ENCODE measurements at places on chromosomes 16 and 17. TPM values are rescaled to one million over a fixed set of nuclear protein-coding genes. Genes with fewer than 3 reads are reported as not detected.

The CMTR2 gene
- 5.1 TPM for total RNA-seq

The RAB37 gene
- total RNA-seq = 0.95 TPM

The CES5A gene
- not detected for total RNA-seq

The KRT17 gene
- 0.69 TPM for total RNA-seq

The NEUROD2 gene
- not detected for total RNA-seq

The ADGRG3 gene
- 0.49 TPM for total RNA-seq

The LRRC37A gene
- total RNA-seq = 0.76 TPM

DNA sequence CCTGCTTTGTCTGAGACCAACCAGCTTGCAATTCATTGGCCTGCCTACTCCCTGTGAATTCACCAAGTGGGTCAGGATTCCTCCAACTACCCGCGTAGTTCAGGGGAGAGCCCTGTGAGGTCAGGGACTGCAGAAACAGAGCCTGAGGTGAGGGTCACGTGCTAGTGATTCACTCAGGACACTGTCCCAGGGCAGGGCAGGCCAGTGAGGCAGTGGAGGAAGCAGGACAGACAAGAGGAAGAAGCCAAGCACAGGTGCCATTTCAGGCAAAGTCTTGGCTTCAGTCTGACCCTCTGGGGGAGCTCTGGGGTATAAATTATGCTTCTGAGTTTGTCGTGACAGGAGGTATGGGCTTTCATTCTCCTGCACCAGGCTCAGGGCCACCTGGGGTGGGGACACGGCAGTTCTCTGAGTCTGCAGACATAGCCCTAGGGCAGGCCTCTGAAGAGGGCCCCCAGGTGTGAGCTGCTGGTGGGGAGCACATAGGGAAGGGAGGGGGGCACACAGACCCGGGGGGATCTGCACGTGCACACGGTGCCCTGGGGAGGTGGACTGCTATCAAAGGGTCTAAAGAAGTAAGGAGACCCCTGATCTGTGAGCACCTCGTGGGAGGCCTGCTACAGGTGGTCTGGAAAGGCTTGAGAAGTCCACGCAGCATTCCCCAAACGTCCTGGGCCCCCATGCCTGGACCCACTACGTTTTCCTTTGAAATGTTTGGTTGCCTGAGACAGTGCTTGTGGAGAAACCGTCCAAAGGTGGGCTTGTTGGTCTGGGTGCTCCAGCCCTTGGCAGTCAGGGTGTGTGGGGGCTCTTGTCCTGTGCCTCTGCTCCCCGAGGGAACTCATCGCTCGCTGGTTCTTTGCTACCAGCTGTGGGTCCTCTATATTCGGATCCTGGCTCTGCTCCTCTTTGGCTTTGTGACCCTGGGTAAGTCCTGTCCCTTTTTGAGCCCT is 46.4 kb downstream of the NKD1 start:
- DNase-seq = no peak

- no peak for DNase-seq
Measured at GRCh38 chr17:28133562-28133970, 91.1 kb downstream of the NLK start.

GRCh38 chr17:18858567-18859245 is 775 bp downstream of the PRPSAP2 start:
- DNase-seq = no peak

DNA sequence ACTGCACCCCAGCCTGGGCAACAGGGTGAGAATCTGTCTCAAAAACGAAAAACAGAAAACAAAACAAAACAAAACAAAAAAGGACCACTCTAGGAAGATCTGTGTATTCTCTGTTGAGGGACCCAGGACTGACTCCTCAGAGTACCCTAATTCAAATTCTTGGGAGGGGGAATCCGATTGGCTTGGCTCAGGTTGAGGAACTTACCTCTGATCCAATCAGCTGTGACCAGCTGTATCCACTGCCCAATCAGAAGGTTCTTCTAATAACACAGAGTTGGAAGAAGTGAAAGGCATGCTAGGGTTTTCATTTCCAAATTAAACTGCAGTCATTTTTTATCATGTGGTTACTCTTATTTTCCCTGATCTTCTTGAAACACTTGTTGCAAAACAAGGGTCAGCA is 105.9 kb upstream of the CACNG3 start:
- DNase-seq = no peak

- no peak for DNase-seq
Measured at GRCh38 chr17:82602487-82602886, 45.8 kb downstream of the WDR45B start.

- no peak for DNase-seq
Measured at GRCh38 chr16:57146040-57146647, 39.7 kb downstream of the PSME3IP1 start.

- DNase-seq = no peak
Measured at GRCh38 chr16:67014634-67015312, 14.2 kb upstream of the CBFB start.

- DNase-seq = peak; percentile 86
Measured at GRCh38 chr17:82734987-82735866, at the start of gene FN3K. Gene FN3K (plus strand): TSS chr17:82735615. CDS start chr17:82735637, 22 bp downstream.

- no peak for DNase-seq
Measured at GRCh38 chr17:38891441-38891840, 21.6 kb downstream of the LASP1 start.

DNA sequence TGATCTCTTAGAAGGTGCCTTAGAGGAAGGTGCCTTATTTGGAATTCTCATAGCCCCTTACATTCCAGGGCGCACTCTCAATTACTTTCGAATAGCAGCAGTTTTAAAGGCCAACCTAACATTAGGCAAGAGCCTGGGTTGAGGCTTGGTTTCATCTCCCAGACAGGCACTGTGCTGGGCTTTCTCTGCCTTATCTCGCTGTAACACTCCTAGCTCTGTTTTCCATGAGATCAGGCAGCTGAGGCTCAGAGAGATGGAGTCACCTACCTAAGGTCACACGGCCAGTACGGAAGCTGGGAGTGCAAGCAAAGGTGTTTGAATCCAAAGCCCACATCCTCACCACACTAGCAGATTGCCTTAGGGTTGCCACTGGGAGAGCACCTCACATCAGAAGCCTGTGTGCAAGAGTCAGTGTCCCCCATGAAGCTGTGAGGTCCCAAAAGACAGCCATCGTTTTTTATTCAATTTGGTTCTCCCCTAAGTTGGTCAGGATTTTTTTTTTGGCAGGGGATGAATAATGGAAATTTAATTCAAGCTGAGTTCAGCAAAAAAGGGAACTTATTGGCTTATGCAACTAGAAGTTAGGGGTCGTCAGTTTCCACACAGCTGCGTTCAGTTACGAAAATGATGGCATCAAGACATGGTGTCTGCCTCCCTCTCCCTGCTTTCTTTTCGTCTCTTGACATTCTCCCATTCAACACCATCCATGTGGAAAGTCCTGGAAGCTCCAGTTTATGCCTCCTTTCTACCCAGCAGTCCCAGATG is 206.4 kb downstream of the KATNIP start:
- DNase-seq = no peak
